Aorta (tissue), 5 donors: ENCODE measurements at places on chromosomes 11 and 22. TPM values are rescaled to one million over a fixed set of nuclear protein-coding genes. Genes with fewer than 3 reads are reported as not detected.

The TMEM86A gene
- total RNA-seq: 4.4 TPM

DNA sequence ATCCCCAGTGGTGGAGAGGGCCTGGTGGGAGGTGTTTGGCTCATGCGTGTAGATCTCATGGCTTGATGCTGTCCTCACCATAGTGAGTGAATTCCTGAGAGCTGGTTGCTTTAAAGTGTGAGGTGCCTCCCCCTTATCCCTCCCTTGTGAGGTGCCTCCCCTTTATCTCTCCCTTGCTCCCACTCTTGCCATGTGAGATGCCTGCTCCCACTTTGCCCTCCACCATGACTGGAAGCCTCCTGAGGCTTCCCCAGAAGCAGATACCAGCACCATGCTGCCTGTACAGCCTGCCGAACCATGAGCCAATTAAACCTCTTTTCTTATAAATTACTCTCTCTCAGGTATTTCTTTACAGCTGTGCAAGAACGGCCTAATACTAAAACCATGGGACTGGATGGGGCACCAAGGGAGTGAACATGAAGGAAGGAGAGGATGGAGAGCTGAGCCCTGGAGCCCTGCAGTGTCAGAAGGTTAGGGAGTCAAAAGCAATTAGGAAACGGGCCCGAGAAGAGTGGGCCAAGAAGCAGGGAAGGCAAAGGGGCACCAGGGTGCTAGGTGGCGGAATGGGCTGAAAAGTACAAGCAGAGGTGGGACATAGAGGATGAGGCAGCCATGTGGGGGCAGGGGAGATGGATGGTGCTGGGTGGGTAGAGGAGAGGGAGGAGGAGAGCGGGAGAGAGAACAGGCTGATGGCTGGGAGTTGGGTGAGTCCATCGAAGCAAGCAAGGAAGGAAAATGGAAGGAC lies 9.4 kb downstream of the IFITM10 start:
- DNase-seq: peak; percentile 42

- DNase-seq: no peak
Observed at GRCh38 chr11:1830004-1830321, 4.8 kb upstream of the SYT8 start.

- DNase-seq: no peak
Observed at GRCh38 chr11:112455791-112456190, 195.1 kb upstream of the PLET1 start.

The CCDC89 gene
- total RNA-seq: 1.9 TPM

GRCh38 chr22:28316014-28316413 lies 363.6 kb downstream of the TTC28 start:
- DNase-seq: no peak

The EFEMP2 gene
- 185 TPM for total RNA-seq

DNA sequence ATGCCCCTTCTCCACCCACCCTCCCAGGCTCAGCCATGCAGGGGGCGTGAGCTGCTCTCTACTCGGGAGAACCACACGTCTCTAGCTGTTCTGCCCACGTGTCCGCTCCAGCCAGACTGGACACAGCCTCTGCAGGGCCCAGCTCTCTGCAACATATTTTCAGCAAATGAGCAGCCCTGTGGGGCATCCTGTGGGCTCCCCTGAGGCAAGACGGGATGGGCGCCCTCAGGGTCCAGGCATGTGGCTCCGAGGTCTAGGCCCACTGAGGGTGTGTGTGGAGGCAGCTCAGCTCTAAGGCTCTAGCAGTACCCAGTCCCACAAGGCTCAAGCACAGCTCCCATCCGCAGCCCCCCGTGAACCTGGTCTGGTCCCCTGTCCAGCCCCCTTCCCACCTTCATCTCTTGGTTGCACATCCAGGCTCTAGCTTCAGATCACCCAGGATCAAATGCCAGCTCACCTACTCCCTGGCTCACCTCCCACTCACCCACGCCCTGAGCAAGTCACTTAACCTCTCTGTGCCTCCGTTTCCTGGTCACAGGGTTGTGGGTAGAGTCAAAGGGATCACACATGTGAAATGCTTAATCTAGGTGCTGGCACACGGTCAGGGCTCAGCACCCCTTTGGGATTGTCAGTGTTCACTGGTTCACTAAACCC lies 57.8 kb upstream of the TCF20 start:
- no peak for DNase-seq

The KRTAP5-4 gene
- total RNA-seq: not detected

GRCh38 chr11:75051043-75051442 lies 45.6 kb downstream of the OR2AT4 start:
- DNase-seq: no peak

DNA sequence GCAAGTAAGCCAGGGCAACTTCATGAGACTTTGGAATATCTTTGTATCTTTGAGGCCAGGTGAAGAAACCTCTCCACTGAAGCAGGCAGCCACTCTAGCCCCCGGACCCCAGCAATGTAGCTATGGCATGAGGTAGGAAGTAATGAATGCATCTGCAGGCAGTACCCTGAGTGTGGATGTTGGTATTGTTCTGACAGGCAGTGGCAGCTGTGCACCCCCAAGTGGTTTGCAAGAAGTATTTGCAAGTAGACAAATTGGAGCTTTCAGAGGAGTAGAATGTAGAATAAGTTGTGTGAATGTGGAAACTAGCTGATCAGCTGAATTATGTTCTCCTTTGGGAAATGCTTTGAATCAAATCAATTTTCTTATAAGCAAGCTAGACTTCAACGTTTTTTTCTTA lies 194.4 kb upstream of the PGR start:
- no peak for DNase-seq

GRCh38 chr11:1336836-1337646 lies 27.6 kb upstream of the TOLLIP start:
- peak; percentile 87 for DNase-seq
